ENCODE measurements at places on chromosomes 2 and 18. TPM values are rescaled to one million over a fixed set of nuclear protein-coding genes. Genes with fewer than 3 reads are reported as not detected.

CCDC148 gene
- total RNA-seq: not detected

CGREF1 gene
- 29.1 TPM for total RNA-seq

PTGR3 gene
- total RNA-seq: 8.0 TPM

IL36G gene
- not detected for total RNA-seq

ROCK1 gene
- 16.4 TPM for total RNA-seq

HNMT gene
- not detected for total RNA-seq

ERFE gene
- 11.1 TPM for total RNA-seq

DNA sequence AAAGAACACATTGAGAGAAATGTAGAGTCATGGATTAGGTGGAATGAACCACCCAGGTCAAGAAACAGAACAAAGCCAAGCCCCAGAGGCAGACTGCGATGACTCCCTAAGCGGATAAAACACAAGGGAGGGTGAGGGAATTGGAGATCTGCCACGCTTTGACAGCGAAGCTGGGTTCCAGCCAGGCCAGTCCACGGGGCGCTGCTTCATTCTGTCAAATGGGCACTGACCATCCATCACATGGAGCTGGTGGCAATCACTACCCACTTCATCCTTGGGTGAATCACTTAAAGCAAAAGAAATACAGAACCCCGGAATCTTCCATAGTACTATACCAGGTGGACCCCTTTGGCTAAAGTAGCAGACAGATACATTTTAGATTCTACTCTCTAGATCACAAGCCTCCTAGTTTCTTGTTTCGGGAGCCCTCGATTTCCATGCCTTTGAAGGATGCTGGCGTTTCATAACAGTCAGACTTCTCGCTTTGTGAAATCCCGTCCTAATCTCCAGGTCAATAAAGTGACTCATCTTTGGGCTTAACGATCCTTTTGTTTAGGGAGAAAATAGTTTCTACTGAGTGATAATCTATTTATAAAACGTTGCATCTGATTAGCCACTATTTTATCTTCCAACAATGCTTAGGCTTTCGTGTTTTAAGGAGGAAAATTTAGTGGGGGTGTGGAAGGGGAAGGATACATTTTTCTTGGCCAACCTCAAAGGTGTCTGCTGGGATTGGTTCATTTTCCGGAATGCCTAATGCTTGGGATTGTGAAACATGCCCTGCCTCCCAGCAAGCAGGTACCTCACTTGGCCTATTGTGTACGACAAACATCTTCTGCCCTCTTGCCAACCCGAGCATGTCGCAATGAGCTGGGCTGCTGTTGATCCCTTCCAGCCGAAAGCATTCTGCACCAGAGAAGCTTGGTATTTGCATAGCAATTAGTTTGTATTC is 44.1 kb upstream of the HDAC4 start:
- DNase-seq: no peak

DNA sequence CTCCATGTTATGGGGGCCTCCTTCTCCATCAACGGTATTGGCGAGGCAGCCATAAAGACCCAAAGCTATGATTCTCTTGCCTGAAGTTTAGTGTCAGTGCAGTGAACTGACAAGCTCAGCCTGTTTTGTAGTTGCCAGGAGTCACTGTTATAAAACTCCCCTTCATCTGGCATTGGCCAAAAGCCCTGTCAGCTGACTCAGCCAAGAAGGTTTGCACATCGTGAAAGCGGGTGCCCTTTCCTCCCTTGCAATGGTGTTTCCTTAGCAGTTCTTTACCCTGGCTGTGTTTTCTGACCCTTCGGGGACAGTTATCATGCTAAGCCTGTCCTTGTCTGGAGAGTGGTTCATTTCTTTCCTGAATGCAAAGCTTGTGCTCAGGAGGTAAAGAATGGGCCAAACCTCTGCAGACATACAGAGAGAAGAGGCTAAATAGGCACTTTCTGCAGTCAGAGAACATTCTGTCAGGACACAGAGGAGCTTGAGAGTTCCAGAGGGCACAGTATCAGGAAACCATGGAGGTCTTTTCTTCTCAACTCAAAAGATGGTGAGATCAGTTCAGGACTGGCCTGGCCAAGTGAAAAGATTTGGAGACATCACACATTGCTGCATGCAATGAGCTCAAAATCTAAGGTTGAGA is 414.2 kb downstream of the ZNF521 start:
- DNase-seq: no peak

DNA sequence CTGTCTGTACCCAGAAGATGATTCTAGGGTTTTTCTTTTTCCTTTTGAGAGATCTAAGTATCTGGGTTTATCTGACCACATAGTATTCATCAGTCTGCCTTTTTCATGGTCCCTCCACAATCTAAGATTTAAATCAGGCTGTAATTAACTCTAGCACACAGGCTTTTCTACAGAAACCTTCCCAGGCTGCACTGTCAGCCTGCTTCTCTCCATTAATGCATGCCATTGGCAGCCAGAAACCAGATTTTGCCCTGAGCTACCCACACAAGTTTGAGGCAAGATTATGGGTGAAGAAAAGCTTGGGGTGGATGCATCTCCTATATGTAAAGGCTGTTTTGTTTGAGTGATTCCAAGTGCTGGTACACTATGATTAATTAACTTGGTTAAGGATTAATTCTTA is 45.7 kb upstream of the EML4 start:
- DNase-seq: no peak

- no peak for DNase-seq
These were observed 663.9 kb upstream of the CHAC2 start for GRCh38 chr2:53103679-53104078.

DNA sequence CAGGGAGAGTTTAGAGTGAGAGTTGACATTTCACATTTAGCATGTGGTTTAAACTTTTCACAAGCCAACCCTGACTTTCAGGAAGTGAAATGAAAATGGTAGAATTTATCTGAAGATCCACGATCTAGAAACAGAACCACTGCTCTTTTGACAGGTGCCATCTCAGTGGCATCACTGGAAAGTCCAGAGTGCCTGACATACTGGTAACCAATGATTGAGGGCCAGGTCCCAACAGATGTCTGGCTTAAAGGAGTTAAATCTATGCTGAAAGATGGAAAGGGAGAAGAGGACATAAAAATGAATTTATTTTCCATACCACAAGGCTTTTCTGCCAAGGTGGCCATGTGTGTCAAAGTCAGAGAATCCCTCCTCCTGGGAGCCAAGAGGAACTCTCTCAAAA is 2.7 kb downstream of the IL36G start:
- DNase-seq: no peak

DNA sequence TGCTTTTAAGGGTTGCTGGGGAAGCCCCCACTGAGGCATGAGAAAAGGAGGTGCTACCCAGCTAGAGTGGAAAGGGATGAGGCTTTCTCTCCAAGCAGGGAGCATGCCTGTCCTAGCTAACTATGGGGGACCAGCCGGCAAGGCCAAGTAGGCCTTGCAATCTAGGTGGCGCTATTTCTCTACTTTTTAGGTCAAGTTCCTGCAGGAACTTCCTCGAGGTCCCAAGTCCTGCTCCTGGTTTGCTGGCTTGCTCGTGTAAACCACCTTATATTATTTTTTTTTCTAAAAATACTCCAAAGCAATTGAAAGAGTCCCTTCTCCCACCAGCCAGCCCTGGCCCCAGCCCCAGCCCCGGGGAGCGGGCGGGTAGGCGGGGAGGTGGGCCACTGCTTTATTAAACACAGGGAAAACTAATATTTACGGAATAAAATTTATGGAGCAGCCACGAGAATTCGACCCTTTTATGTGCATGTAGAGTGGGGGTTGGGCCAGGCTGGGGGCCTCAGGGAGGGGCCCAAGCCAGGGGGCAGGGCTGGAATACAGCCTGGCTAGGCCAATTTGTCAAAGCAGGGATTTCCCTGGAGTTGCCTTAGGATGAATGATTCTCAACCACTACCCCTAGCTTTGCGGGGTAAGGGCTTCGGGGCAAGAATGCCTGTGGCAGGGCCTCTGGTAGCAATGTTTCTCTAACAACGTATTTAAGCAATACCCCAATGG is 12.8 kb upstream of the IHH start:
- DNase-seq: peak; percentile 19

DNA sequence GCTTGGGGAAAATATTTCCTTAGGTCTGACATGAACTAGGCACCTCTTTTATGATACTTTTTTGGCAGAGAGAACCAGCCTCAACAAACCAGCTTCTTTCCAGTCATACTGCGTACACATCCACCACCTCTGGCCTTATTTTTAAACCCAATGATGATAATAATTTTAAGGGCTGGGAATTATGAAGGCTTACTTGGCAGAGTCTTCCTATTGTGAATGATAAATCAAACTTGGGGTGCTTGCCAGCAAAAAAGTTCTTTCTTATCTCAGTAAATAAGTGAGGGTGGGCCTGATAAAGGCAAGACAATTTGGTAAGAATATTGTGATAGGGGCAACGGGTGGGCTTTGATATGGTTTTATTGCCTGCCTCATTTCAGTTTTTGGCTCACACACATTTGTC is 1230.2 kb upstream of the ZEB2 start:
- no peak for DNase-seq

DNA sequence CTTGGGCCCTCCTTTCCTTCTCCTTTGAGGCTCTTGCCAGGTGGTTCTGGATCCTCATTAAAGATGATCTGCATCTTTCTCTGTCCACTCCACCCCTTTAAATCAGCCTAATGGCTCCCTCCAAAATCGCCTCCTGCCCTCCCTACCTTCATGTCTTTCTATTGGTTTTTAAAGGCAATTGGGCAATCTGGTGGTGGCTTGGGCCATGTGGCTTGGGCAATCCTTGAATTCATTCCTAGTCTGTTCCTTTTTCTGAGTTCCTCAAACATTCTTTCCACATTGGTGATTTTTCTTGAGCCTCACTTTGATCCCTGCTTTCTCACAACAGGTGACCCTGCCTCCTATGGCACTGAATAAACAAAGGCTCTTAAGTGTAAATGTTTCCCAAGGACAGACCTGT is 266.2 kb upstream of the REV1 start:
- DNase-seq: no peak

DNA sequence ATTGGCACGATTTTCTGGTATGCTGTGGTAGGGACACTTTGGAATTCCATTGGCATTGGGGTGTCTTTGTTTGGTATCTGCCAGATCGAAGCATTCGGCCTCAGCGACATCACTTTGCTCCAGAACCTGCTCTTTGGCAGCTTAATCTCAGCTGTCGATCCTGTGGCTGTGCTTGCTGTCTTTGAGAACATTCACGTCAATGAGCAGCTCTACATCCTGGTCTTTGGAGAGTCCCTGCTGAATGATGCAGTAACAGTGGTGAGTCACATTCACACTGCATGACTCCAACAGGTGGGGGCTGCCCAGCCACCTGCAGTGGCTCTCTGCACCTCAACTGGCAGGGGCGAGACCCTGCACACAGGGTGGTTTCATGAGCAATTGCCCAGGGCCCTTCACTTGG is 38.4 kb downstream of the SLC9A2 start:
- DNase-seq: no peak

- DNase-seq: no peak
These were observed 27.3 kb upstream of the BIN1 start for GRCh38 chr2:127134235-127134634.

DNA sequence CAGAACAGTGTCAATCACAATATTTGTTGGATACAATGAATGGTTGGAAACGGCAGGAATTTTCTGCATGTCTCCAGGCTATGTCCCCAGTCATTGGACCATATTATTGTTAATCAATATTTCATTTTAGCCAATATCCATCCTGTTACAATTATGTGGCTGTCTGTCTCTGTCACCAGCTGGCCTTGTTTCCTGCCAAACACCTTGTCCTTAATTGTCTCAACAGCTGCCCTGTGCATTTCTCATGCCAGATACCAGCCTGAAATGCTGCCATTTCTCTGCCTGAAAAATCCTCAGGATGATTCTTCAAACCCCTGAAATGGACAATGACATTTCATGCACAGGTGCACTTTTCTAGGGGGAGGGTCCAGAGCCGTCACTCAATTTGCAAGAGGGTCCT is 170.6 kb downstream of the ALPK2 start:
- no peak for DNase-seq

GRCh38 chr2:20111311-20112131 is 60.1 kb upstream of the LAPTM4A start:
- DNase-seq: no peak

DNA sequence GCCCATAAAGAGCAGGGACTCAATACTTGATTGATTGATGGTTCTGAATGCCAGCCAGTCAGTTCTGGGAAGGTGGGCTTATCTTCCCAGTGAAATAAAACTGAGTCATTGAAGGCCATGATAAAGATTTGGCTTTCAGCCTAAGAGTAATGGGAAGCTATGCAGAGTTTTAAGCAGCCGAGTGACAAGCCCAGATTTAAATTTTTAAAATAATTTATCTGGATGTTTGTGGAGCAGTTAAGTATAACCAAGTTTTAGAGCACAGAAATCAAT is 122.8 kb downstream of the RAPGEF4 start:
- DNase-seq: no peak

DNA sequence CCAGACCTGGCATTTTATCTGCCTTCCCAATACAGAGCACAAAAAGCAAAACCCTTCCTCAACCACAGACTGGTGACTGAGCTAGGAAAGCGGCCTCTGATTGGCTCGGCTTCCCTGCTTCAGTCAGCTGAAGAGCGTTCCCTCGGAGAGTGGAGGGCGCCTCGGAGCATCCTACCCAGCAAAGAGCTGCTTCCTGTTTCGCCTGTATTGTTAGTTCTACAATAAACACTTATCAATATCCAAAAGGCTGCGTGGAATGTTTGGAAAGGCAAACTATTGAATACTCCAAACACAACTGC is 125.0 kb downstream of the CACNB4 start:
- no peak for DNase-seq

- DNase-seq: no peak
These were observed 11.4 kb upstream of the CIDEA start for GRCh38 chr18:12242658-12243260.

DNA sequence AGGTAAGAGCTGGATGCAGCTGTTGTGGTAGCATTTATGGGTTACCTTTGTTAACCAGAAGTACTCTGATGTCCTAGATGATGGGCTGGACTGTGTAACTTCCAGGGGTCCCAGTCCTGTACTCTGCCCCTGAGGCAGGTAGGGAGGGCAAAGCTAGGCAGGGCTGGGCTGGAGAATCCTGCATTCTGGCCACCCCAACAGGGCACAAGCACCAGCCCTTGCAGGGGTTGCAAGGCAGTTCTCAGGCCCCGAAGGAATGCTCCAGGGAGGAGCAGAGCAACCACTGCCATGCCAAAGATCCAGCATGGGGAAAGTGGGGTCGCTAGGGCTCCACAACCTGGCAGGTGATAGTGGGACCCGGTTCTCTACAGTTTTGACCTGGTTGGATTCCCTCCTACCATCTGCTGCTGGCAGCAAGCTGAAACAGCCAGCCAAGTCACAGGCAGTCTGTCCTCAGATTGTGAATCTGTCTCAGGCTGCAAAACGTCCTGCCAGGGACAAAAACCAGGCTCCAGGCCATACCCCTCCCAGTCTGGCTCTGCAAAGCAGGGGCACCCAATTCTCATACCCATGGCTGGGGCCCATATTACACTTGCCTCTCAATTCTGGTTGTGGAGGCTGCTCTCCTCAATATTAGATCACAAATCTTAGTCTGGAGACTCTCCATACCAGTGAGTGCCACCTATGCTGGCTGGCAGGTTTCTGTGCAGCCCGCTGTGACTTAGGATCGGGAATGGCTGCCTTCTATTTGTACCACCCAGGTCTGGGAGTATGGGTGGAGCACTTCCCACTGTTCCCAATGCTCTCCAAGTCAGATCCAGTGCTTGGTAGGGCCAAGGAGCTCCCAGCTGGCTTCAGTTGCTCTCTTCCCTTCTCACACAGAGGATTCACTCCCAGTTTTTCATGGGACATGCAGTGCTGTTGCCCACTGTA is 61.1 kb downstream of the SMCHD1 start:
- no peak for DNase-seq

GRCh38 chr2:12987246-12987645 is 270.5 kb downstream of the TRIB2 start:
- DNase-seq: no peak

- no peak for DNase-seq
These were observed 199.0 kb downstream of the EIPR1 start for GRCh38 chr2:3178578-3179031.
